ENCODE measurements at places on chromosomes 2 and 18.

GRCh38 chr2:85132834-85133637 lies at the start of gene TCF7L1:
Gene TCF7L1 (plus strand): TSS chr2:85133392. CDS start chr2:85133685, 293 bp downstream.
- peak; percentile 34 for DNase-seq

GRCh38 chr2:170929686-170930050 lies 615 bp downstream of the GORASP2 start:
- peak; percentile 49 for DNase-seq

GRCh38 chr18:60980422-60981005 lies 352.7 kb upstream of the CDH20 start:
- DNase-seq, result no peak

GRCh38 chr2:162072181-162072702 lies 1.8 kb downstream of the DPP4 start:
- no peak for DNase-seq

- DNase-seq, result no peak
Observed at GRCh38 chr2:60899892-60900249, 18.5 kb downstream of the REL start.

- DNase-seq, result no peak
Observed at GRCh38 chr2:69576880-69577279, 66.7 kb downstream of the AAK1 start.

DNA sequence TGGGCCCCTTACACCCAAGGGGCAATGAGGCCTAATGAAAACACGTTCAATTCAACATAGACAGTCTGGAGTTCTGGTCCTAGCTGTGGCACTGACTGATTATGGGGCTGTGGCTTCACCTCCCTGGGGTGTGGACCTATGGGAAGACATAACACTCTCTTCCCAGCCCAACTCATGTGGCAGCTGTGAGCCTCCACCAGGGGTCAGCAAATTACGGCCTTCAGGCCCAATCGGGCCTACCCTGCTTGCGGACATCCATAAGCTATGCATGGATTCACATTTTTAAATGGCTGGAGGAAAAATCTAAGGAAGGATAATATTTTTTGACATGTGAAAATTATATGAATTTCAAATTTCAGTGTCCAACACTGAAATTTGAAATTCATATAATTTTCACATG lies 101.3 kb downstream of the LOXHD1 start:
- no peak for DNase-seq
